Suppressor macrophage treated with lipopolysaccharide for 4 hours (primary cell): ENCODE measurements at places on chromosomes 1 and 21.

- DNase-seq: no peak
Observed at GRCh38 chr1:110340207-110340468, 961 bp downstream of the RBM15 start.

DNA sequence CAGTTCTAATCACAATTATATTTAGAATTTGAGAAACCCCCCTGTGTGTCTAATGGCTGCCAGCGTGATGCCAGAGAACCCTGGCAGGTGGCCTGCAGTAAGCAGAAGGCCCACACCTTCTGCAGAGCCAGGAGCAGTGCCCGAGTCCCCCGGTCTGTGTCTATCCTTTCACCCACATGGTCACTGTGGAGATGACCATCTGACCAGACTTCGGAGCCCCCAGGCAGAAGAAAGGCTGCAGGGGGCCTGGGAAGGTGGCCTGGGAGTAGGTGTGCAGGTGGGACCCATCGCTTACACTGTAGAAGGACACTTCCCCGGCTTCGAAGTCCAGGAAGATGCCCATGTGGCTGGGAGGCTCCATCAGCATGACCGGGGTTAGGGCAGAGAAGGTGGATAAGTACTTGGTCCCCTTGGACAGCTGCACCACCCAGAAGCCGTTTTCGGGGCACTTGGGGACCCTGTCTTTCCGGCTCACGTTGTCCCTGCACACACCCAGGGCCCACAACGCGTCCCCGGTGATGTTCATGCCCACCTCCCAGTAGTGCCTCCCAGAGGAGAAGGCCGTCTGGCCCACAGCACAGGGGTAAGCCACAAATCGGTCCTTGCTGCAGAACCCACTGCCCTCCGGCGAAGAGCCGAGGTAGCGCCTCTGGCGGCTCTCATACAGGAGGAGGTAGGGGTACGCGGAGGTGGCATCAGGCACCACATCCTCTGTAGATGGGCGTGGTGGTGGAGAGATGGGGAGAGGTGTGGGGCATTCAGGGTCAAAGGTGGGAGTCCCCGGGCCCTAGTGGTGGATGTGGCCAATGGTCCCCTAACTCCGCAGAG, 1.6 kb upstream of the TRIM11 start:
- DNase-seq: no peak

DNA sequence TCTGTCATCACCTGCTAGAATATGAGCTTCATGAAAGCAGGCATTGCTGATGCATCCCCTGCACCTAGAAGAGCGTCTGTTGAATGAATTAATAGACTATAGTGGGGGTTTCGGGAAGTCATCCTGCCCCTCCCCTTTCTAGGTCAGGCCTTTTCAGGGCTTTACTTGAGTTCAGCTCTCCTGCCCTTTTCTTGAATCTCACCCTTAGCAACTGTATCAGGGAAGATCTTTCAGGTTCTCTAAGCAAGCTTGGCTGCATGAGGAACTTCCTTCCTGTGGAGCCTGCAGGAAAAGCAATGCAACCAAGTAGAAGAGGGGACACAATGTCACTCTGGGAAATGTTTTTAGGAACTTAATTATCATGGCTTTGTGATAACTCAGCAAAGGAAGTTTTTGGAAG, 27.2 kb upstream of the KIAA0040 start:
- no peak for DNase-seq

DNA sequence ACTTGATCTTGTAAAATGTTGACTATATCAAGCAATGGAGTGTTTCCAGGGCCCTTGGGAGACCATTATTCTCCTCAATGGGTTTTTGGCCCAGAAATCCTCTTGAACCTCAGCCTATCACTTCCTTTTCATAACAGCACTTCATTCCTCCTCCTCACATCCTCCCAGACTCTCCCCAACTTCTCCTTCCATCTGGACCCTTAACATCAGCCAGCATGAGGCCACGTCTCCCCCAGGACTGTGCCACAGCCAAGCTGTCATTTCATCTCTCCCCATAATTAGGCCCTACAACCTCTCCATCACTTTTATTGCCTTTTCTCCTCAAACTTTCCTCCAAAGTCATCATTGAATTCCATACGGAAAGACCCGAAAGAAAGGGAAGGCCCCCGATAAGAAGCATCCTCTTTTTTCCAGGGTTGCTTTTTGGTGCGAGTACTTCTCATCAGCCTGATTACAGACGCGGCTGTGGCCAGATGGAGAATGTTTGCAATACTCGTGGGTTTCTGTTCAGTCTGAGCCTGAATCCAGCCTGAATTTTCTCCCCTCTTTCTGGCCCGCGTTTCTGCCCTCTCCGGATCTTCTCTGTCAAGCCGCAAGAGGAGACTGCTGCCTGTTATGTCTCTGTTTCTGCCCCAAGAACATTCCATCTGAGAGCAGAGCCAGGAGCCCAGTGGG, 52.7 kb upstream of the SLC25A33 start:
- DNase-seq: no peak

DNA sequence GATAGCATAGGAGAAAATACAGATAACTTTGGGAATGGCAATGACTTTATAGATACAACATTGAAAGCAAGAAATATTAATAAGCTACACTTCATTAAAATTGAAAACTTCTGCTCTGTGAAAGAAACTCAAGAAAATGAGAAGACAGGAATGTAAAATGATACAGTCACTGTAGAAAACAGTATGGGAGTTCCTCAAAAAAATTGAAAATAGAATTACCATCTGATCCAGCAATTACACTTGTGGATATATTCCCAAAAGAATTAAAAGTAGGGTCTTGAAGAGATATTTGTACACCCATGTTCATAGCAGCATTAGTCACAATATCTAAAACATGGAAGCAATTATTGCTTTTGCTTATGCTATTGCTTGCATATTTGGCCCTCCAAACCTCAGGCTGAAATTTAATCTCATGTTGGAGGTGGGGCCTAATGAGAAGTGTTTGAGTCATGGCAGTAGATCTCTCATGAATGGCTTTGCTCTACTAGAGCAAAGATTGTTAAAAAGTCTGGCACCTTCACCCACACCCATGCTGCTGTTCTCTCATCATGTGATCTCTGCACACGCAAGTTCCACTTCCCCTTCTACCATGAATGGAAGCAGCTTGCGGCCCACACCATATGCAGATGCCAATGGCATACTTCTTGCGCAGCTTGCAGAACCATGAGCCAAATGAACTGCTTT, 15.3 kb upstream of the AHCYL1 start:
- DNase-seq: no peak

GRCh38 chr1:184187097-184187496, 135.6 kb downstream of the TSEN15 start:
- DNase-seq: no peak

- no peak for DNase-seq
Observed at GRCh38 chr1:10672343-10673050, 123.9 kb downstream of the CASZ1 start.
